Stimulated activated naive CD8-positive, alpha-beta T cell treated with anti-CD3 and anti-CD28 coated beads, Interleukin-15, Interleukin-2, amounts not matched to agents 100 U/mL and 50 U/mL, for 24 hours (primary cell): ENCODE measurements at places on chromosomes 4 and X.

GRCh38 chr4:137432446-137433311 lies 99.6 kb downstream of the PCDH18 start:
- no peak for DNase-seq

DNA sequence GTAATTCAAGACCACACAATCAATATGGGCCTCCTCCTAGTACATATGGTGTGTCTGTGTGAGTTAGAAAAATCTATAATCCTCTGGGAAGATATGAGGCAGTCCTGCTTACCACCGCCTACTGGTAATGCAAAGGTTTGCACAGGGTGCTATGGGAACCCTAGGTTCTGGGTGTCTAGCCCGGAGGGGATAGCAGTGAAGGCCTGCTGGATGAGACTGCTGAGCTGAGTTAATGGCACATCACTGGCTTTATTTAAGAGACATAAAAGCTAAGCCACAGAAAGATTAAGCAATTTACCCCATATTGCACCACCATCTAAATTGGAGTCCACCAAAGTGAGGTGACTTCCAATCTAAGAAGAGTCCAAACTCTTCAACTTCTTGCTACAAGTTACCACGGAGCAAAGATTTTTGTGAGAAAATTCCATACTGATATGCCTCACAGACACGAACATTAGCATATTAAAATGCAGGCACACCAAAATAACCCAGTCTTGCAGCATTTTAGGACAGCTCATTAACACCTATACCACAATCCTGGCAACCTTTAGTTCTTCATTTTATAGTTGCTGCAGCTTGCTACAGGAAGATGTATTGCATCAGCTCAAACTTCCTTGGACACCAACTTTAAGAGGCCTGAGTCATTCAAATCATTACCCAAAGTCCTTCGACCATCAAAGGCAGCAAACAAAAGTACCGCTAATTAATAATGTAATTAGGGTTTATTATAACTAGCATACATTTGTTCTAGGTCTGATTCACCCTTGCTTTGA lies 13.7 kb downstream of the DGKK start:
- no peak for DNase-seq

DNA sequence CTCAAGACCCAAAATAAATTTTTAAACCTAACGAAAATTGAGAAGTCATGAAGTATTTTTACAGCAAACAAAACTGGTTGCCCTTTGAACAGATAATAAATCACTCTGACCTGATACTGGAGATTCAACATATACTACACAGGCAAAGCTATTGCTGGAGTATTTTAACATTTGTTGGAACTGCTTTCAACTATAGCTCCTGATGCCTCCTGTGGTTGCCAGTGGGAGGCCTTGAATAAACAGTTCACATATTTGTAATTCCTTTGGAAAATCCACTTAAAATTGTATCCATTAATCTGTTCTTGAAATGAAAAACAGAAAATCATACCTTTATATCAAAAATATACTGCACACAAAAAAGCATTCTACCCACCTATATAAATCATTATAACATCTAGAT lies 605.1 kb downstream of the KCTD8 start:
- no peak for DNase-seq

GRCh38 chr4:158710814-158711213 lies 12.4 kb downstream of the PPID start:
- no peak for DNase-seq

DNA sequence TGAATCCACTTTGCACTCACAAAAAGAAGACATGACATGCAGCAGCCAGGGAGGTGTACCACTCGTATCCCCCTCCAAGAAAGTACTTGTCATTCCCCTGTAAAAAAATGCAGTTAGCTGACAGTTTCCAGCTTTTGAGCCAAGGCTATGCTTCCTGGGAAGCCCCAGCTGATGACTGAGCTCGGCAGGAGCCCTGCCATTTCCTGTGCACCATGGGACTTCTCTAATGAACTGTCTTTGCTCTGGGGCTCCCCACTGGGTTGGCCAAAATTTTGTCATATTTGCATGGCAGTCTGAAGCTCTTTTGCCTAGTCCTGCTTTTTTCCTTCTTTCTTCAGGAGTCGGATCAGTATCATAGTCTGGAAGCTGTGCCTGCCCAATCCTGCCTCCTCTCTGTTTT lies 104.5 kb upstream of the MAOA start:
- no peak for DNase-seq

GRCh38 chrX:154123241-154124219 lies 20.5 kb upstream of the OPN1LW start:
- DNase-seq = peak; percentile 37

- no peak for DNase-seq
These were observed 732.0 kb downstream of the PCDH18 start for GRCh38 chr4:136800248-136800647.

DNA sequence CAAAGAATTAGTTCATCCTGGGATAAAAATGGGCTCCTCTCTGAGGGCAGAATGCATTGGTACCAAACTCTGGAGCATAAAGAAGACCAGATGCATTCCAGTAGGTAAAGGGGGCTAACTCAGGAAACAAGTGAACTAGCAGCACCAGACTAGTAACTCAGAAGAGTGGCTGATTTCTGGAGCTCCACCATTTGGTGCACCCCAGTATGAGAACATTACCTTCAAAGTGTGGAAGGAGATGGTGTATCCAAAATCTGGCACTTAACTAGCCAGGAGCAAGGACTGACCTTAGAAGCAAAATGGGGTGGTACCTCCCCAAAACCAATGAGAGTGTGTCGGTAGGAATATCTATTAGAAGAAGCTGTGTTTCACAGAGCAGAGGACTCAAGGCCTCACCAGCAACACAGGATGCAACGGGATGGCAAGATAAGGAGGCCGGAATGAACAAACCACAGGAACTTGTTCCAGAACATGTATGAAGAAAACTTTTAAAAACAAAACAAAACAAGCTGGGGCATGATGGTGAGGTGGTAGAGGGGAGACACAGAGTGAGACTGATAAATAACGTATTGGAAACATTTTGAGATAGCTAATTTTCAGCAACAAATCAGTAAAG lies 142.3 kb downstream of the INPP4B start:
- DNase-seq = peak; percentile 5

DNA sequence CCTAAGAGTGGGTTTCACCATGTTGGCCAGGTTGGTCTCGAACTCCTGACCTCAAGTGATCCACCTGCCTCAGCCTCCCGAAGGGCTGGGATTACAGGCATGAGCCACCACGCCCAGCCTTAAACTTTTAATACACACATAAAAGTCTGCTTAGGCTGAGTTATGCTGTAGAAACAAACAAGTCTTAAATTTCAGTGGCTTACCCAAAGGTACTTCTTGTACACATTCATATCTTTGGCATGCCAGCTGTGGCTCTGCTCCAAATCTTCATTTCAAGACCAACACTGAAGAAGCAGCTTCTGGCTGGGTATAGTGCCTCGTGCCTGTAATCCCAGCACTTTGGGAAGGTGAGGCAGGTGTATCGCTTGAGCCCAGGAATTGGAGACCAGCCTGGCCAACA lies 80.3 kb downstream of the PPEF2 start:
- no peak for DNase-seq

GRCh38 chrX:149286940-149287349 lies 218.2 kb downstream of the IDS start:
- DNase-seq = peak; percentile 34

GRCh38 chr4:113481820-113482219 lies 279.7 kb downstream of the CAMK2D start:
- no peak for DNase-seq

- DNase-seq = no peak
These were observed 45.8 kb upstream of the ARSJ start for GRCh38 chr4:114025176-114025777.

GRCh38 chr4:39255266-39255665 lies 72.9 kb downstream of the WDR19 start:
- DNase-seq = no peak

DNA sequence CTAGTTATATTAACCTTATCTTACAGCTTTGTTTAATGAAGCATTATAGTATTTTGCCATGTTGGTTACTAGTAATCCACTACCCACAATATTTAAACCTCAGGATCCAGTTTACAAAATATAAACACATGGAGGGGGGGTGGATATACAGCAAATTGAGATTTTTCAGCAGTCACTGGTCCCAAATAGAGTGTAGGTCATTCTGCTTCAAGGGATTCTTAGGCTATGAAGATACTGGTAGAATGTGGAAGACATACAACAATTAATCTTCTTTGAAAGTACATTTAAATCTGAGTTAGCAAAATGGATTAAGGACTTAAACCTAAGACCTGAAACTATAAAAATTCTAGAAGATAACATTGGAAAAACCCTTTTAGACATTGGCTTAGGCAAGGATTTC lies 569.6 kb downstream of the ZNF674 start:
- no peak for DNase-seq

DNA sequence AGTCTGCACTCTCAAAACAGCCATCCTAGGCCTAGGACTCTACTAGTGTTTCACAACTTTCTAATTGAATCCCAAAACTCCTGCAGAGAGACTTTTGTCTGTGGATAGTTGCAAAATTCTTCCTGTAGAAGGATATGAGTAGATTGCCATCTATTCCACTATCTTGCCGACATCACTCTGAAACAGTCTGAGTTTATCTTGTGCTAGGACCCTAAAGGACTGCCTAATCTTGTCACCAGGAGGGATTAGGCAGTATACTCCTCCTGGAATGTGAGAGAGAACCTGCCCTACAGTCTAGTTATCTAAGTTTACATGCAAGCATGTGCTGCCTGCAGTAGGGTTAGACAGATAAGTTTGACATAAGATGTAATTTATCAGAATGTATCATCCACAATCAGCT lies 1646.6 kb upstream of the PCDH7 start:
- DNase-seq = no peak

DNA sequence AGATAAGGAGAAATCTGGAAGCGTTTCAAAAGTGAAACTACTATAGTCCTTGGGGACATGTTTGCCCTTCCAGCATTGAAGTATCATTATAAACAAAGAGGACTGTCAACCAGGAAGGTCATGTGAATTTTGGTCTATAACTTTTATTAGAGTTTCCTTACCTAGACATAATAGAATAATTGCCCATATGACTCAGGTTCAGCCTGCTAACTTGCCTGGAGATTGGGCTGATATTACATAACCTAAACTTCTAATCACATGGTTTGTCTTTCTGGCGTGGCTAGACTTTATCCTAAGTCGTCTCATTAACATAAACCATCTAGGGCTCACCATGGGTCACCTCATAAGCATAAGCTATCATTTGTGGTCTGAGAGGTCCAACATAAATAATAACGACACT lies 775.9 kb downstream of the CENPC start:
- no peak for DNase-seq
